ENCODE measurements at places on chromosomes 11 and 22.

GRCh38 chr11:70761908-70762337 lies 363.6 kb downstream of the CTTN start:
- no peak for DNase-seq

DNA sequence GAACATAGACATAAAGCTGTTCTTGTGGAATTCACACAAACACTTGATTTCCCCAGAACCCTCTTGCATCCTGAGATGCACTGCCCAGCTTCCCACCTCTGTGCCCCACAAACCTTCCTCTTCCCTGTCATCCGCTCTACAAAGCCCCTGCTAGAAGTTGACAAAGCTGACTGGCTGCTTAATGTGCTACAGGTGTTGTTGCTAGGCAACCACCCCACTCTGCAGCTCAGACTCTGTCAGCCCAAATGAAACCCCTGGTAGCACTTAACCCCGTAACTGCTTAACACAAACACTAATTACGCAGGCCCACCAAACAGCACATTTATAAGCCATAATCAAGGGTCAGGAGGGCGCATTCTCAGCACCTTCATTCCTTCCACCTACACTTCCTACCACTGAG lies 172.0 kb upstream of the CADM1 start:
- DNase-seq: no peak

DNA sequence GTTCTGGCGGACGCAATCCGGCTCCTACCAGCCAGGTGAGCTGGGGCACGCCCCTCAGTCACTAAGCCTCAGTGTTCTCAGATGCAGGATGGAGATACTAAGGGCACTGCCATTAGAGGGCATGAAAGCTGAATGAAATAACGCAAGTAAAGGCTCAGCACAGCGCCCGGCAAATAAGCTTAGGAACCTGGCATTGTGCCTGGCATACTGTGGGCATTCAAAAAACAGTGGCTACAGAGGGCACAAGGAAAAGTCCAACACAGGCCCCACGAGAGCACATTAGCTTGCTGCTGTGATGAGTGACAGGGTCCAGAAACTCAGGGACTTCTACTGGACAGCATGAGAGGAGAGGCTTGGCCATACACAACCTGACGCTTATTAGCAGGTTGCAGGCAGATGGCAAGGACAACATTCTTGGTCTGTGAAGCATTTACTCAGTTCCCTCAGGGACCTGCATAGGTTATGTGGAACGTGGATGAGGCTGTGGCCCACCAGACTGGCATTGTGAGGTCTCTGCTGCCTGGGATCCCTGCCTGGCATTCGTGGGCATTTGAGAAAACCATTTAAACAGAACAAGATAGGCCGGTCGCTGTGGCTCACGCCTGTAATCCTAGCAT lies 12.2 kb downstream of the TXN2 start:
- DNase-seq: no peak

DNA sequence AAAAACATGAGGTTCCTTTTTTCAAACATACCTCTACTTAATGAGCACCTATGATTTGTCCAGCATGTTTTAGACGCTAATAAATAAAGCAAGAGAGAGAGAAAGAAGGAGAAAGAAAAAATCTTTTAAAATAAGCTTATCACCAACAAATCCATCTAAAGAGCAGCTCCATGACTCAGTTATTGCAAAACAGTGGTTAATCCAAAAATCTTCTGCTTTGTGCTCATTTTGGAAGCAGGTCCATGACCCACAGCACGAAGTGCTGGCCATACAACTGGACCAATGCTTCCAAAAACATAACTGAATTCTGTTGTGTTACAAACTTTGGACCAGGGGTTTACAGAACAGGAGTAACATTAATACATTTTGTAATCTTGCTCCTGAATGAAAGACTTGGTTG lies 696.6 kb downstream of the KCNA4 start:
- DNase-seq: no peak

DNA sequence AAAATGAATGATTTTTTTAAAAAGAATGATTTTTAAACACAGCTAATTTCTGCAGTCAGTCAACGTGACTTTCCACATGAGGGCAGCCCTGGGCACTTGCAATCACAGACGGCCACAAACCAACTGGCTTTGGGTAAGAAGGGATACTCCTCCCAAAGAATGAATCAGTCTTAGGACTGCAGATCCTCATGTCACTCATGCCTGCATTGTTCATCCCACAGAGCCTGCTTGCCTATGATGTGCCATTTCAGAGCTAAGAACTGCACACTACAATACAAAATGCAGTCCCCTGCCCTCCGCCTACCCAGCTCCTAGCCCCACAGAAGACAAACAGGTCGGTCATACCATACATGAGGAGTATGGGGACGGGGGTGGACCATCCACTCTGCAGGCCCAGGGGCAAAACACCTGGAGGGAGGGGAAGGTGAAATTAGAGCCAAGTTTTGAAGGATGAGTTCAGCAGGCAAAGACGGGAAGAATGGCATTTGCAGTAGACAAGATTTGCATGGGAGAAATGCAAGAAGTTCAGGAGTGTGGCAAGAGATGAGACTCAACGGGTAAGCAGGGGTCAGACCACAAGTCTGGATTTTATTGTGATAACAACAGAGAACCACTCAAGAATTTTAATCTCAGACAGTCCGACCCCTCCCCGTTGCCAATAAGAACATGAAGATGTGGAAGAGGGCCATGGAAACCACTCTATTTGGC lies 24.7 kb downstream of the PACSIN2 start:
- DNase-seq: no peak

DNA sequence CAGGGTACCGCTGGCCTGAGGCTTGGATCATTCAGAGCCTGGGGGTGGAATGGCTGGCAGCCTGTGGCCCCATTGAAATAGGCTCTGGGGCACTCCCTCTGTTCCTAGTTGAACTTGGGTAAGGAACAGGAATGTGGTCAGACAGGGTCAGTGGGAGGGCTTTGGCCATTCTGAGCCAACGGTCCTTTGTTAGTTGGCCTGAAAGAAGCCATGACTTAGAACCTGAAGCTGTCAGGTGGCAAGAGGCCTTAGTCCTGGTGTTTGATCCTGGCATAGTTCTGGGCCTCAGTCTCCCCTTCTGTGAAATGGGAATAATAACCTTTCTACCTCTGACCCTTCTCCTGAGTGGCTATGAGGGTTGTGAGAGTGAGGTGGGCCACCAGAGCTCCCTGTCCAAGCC lies 8.3 kb downstream of the PGAP2 start:
- no peak for DNase-seq

DNA sequence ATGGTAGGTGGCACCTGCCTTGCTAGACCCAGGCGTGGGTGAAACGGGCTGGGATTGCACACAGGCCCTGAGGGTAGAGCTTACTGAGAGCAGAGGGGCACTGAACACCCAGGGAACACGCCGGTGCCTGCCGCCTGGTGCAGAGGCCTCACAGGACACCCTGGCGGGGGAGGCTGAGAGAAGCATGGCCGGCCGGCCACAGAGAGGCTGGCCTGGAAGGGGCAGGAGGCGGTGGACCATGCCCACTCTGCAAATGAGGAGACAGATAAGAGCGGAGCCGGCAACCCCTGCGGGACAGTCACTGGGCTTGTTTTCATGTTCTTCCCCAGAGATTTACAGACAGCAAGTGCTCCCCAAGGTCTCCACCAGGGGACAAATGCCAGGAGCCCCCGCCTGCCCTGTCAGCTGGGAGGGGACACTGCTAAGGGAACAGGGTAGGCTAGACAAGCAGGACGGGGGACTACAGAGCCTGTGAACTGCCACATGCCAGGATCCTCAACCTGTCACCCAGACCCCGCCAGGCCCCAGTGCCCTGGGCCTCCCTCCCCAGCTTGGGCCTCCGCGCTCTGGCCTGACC lies 38.5 kb upstream of the TCF20 start:
- DNase-seq: no peak

- DNase-seq: no peak
These were observed 68.5 kb downstream of the C2CD3 start for GRCh38 chr11:74102321-74102720.

DNA sequence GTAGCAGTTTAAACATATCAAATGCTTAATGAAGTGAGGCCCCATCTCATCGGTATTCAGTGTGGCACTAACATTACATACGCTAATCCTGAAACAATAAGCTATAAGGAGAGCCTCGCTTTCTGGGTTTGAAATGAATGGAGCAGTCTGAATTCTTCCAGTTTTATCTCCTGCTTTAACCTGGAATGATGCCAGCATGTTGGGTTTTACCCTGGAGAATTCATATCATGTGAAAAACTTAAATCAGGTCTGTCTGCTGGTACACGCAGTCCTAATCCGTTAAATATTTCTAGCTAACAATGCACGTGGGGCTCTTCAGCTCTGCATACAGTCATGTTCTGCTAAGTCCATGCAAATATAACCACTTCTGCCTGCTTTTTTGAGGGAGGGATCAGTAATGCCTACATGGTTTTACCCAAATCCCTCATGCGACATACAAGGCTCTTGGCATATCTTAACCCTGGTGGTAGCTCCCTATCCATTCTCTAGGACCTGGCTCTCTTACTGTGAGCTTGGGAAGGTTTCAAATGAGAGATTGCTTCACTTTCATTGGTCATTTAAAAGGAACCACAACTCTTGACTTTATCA lies 92.7 kb downstream of the COMMD9 start:
- DNase-seq: no peak

DNA sequence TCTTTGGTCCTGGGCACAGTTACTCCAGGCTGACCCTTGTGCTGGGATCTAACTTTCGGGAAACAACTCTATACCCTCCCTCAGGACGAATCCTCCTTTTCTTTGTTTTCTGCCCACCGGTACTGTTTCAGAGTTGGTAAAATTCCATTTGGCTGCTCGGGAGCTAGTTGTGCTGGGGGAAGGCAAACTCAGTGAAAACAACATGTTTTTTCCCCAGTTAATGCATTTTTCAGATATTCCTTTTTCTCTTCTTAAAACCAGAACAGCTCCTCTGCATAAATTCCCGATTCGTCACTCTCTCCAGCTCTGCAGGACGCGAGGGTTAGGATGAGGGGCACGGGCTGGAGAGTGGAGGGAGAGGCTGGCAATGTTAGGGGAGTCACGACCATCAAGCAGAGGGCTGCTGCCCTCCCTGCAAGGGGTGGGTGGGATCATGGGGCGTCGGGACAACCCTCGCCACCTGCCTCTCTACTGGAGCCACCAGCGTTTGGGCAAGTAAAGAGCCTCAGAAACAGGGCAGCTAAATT lies 31.3 kb downstream of the LRRC10B start:
- DNase-seq: no peak

- DNase-seq: peak; percentile 87
These were observed 13.5 kb upstream of the B4GALNT4 start for GRCh38 chr11:355581-356458.

DNA sequence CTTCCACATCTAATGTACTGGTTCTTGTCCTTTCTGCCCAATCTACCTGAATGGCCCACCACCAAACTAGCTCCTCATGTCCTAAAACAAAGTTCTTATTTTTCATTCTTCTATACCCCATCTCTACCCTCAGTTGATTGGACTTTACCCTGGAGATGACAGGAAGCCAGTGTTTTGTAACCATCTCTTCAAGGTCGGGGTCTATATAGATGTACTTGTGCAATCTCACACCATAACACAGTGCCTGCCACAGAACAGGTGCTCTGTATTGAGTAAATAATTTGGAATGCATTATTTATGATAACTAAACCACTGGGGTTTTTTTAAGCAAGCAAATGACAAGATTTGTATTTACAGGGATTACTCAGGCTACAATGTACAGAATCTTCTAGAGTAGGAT lies 76.7 kb upstream of the FAM181B start:
- DNase-seq: no peak
